Activated naive CD4-positive, alpha-beta T cell treated with anti-CD3 and anti-CD28 coated beads for 36 hours (primary cell): ENCODE measurements at places on chromosomes 12 and 14. TPM values are rescaled to one million over a fixed set of nuclear protein-coding genes. Genes with fewer than 3 reads are reported as not detected.

HOXC5 gene
- total RNA-seq, result not detected

- H3K27ac ChIP-seq, result no peak overlapping the region
- peaks cover 3% of the 10 kb centered on the region for H3K4me1 ChIP-seq
- H3K4me3 ChIP-seq, result no peak overlapping the region
Measured at GRCh38 chr12:67822826-67823225, 166.4 kb upstream of the IFNG-AS1 start.

CCDC197 gene
- total RNA-seq, result not detected

DNA sequence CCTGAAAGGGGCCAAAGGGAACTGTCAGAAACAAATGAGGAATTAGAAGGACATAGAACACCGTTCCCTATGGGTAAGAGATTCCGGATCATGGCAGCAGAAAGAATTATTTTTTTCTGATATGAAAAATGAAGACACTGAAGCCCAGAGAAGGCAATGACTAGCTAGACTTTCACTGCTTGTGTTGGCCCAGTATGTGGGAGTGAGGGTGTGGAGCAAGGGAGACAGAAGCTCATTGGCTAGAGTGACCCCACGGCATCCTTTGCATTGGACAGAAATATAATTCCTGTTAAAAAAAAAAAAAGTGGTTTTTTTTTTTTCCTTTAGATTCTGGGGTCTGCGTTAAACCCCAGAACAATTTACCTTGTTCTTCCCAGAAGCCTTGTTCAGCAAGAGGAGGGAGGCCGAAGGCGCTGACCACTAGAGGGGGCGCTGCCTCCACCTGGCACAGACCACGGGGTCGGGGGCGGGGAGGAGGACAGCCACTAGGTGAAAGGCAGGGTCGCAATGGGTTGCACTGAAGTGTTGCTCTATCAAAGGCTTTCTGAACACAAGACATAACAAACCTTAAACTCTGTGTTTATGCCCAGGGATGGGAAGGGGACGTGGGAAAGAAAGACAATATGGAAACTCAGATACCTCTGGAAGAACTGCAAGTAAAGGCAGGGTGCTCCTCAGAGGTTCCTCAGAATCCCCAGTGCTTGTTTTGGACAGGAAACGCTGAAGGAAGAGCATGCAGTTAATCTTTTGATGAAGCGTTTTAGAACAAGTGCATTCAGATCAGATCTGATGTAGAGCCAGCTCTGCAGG, 156.8 kb downstream of the KCNA5 start:
- DNase-seq, result peak; percentile 46
- H3K4me3 ChIP-seq, result no peak overlapping the region
- H3K27me3 ChIP-seq, result peaks cover 21% of the 10 kb centered on the region

- H3K4me3 ChIP-seq, result no peak overlapping the region
- no peaks in the 10 kb centered on the region for H3K36me3 ChIP-seq
- no peaks in the 10 kb centered on the region for H3K27me3 ChIP-seq
- H3K27ac ChIP-seq, result no peak overlapping the region
- no peaks in the 10 kb centered on the region for H3K4me1 ChIP-seq
Measured at GRCh38 chr12:81340910-81341309, 263.0 kb downstream of the ACSS3 start.

DNA sequence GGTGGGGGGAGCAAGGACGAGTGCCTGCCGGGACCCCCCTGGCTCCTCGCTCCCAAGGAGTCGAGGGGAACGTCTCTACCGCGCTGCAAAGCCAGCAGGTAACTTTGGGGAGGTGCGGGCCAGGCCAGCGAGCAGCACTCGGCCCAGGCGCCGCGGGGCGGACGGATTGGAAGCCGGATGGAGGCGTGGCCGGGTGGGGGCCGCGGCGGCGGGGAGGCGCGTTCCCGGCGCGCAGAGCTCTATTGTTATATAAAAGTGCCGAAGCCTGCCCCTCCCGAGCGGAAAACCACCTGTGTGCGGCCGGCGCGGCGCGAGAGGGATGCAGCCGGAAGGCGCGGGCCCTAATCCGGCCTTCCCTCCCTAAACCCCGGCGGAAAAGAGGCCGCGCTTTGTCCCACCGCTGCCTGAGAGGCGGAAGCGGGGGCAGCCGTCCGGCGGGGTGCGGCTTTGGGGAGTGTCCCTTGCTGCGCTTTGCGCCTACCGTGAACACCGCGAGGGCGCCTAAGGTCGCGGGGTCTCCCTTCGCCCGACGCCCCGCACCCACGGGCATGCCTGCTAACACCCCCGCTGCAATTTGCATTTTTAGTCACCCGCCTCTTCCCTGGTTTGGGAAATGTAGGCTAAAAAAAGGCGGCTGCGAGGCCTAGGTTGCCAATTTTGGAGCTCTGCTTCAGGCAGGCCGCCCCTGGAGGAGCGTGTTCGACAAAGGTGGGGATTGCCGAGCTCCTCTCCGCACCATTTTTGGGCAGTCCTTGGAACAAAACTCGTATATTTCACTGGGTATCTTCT, 1.7 kb upstream of the DUSP6 start:
- peak overlapping the region; percentile 89 for H3K4me3 ChIP-seq
- H3K36me3 ChIP-seq, result peaks cover 15% of the 10 kb centered on the region
- H3K4me1 ChIP-seq, result peaks cover 20% of the 10 kb centered on the region

CGRRF1 gene
- 9.7 TPM for total RNA-seq

OR6C2 gene
- total RNA-seq, result not detected

GRCh38 chr14:65604936-65605335, 192.4 kb downstream of the FUT8 start:
- H3K27ac ChIP-seq, result no peak overlapping the region
- no peaks in the 10 kb centered on the region for H3K27me3 ChIP-seq
- no peak for DNase-seq
- H3K4me1 ChIP-seq, result peaks cover 2% of the 10 kb centered on the region
- H3K4me3 ChIP-seq, result no peak overlapping the region

NT5DC3 gene
- total RNA-seq, result 6.0 TPM

- no peaks in the 10 kb centered on the region for H3K36me3 ChIP-seq
- H3K27me3 ChIP-seq, result peaks cover 26% of the 10 kb centered on the region
- H3K4me1 ChIP-seq, result no peaks in the 10 kb centered on the region
- H3K4me3 ChIP-seq, result no peak overlapping the region
- H3K27ac ChIP-seq, result no peak overlapping the region
- no peak for DNase-seq
Measured at GRCh38 chr14:59828276-59828675, 42.3 kb downstream of the RTN1 start.

KCNMB4 gene
- total RNA-seq, result 0.54 TPM

KRT82 gene
- not detected for total RNA-seq

GRCh38 chr14:102622262-102622885, 29.9 kb downstream of the RCOR1 start:
- H3K4me3 ChIP-seq, result no peak overlapping the region
- DNase-seq, result peak; percentile 33
- H3K27ac ChIP-seq, result no peak overlapping the region
- H3K36me3 ChIP-seq, result peaks cover 3% of the 10 kb centered on the region
- H3K27me3 ChIP-seq, result no peaks in the 10 kb centered on the region
- H3K4me1 ChIP-seq, result peaks cover 48% of the 10 kb centered on the region

CDKN3 gene
- 96.5 TPM for total RNA-seq

- no peaks in the 10 kb centered on the region for H3K27me3 ChIP-seq
- peaks cover 15% of the 10 kb centered on the region for H3K4me1 ChIP-seq
- H3K27ac ChIP-seq, result peak overlapping the region; percentile 53
- H3K36me3 ChIP-seq, result no peaks in the 10 kb centered on the region
Measured at GRCh38 chr12:51216642-51217041, 1.2 kb downstream of the POU6F1 start.

GRCh38 chr12:132190012-132190755, 45.9 kb downstream of the NOC4L start:
- DNase-seq, result no peak
- peaks cover 30% of the 10 kb centered on the region for H3K4me1 ChIP-seq
- peaks cover 9% of the 10 kb centered on the region for H3K36me3 ChIP-seq
- H3K27ac ChIP-seq, result no peak overlapping the region

DNA sequence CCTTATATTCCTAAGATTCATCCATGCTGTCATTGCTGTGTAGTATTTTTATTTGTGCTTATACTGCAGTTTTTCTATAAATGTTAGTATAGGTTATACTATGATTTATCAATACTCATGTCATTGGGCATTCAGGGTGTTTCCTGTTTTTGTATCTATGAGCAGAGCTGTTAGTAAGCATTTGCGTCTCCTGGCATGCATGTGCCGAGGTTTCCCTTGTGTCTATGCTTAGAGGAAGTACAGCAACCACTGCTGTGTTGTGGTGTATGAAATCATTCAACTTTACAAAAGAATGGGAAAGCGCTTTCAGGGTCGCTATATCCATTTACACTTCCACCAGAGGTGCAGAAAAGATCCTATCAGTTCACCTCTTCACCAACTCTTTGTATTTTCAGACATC, 122.7 kb downstream of the RGS6 start:
- H3K36me3 ChIP-seq, result no peaks in the 10 kb centered on the region
- peaks cover 35% of the 10 kb centered on the region for H3K27me3 ChIP-seq
- no peak overlapping the region for H3K27ac ChIP-seq
- no peak overlapping the region for H3K4me3 ChIP-seq
- no peak for DNase-seq
- H3K4me1 ChIP-seq, result no peaks in the 10 kb centered on the region

DNA sequence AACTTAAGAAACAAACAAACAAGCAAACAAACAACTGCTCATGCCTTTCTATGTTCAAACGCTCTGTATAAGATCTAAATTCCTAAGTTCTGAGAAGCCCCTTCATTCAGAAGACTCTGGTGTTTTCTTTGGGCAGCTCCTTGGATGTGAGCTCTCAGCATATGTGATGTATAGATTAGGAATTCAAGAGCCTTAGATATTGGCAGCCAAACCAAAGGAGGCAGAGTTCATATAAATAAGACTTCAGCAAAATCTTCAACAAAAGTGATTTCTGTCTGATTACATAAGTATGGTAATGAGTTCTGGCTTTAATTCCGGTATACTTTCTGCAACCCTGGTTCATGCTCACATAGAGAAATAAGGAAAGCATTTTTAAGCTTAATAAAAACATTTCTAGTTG, 145.6 kb downstream of the DYRK2 start:
- DNase-seq, result no peak
- H3K4me3 ChIP-seq, result no peak overlapping the region
- no peaks in the 10 kb centered on the region for H3K36me3 ChIP-seq
- peaks cover 2% of the 10 kb centered on the region for H3K27me3 ChIP-seq

GRCh38 chr14:75983019-75983358, 1.2 kb upstream of the TGFB3 start:
- H3K4me1 ChIP-seq, result peaks cover 43% of the 10 kb centered on the region
- H3K4me3 ChIP-seq, result peak overlapping the region; percentile 77
- no peak for DNase-seq
- H3K36me3 ChIP-seq, result no peaks in the 10 kb centered on the region

DNA sequence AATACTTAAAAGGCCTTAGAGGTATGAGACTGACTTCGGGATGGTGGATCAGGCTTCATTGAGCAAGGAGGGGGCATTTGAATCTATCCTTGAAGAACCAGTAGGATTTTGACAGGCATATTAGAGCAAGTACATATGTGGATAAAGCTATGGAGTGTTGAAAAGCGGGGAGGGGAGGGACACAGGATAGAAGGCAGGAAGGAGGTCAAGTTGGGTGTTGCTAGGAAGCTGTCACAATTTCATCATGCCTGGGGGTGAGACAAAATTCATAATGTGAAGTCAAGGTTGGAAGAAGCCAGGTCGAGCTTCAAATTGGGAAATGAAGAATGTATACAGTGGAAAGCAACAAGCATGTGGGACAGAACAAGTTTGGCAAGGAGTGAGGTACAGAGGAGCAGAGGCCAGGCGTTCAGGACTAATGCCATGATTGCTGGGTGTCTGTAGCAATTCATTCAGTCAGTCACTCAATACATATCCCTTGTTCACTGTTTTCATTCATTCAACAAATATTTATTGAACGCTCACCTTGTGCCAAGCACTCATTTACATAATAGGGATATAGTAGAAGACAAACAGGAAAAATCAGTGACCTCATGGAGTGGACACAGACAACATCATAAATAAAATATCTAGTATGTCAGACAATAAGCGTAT, 58.3 kb upstream of the LTA4H start:
- no peak overlapping the region for H3K27ac ChIP-seq
- H3K4me3 ChIP-seq, result no peak overlapping the region
- H3K36me3 ChIP-seq, result no peaks in the 10 kb centered on the region

DNA sequence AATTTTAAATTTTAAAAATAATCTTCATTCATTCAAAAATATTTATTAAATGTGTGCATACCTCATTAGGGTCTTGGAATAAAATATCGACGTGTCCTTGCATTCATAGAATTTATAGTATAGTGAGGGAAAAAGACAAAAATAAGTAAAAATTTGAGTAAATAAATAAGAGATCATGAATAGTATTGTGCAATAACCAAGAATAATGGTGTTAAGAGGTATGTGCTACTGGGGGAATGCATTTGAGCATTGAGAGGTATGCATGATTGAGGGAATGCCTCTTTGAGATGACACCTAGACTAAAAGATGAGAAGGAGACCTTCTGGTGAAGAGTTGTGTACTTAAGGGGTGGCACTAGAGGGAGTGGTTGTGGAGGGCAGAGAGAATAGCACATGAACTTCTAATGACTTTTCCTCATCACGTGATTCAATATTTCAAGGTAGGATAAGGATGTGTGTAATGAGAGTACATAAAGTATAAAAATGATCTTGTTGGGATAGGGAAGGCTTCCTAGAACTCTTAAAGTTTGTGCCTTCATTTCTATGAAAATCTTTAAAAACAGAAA, 18.8 kb upstream of the CATSPERB start:
- no peak for DNase-seq
- H3K27ac ChIP-seq, result no peak overlapping the region
- no peak overlapping the region for H3K4me3 ChIP-seq
- H3K27me3 ChIP-seq, result no peaks in the 10 kb centered on the region
- no peaks in the 10 kb centered on the region for H3K36me3 ChIP-seq

DNA sequence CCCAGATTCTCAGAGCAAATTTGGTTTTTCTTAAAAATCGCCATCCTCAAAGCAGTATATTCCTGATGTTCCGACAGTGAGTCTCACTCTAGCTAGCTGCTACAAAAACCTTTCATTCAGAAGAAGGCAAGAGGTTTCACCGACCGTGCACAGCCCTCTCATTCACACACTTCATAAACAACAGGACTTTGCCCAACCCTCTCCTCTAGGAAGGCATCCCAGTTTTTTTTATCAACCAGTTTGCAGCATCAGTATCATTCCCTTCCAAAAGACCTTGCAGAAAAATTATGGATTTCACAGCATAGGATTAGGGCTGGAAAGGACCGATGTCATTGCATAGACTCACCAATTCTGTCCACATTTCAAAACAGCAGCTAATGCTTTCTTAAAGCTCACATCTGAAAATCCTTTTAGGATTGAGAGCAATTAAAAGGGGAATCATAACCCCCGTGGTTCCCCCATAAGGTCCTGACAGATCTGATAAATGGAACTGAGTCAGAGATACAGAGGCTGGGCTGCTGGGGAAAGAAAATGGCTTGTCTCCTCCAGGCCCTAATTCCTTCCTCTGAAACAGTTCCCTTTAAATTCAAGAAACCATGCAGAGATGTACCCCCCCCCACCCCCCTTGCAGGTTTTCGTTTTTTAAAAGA, 597 bp downstream of the SVOP start:
- H3K27me3 ChIP-seq, result peaks cover 41% of the 10 kb centered on the region
- no peak for DNase-seq
- no peaks in the 10 kb centered on the region for H3K36me3 ChIP-seq
- peaks cover 5% of the 10 kb centered on the region for H3K4me1 ChIP-seq
- no peak overlapping the region for H3K27ac ChIP-seq
- H3K4me3 ChIP-seq, result no peak overlapping the region
